ENCODE measurements at places on chromosomes 7 and 10.

DNA sequence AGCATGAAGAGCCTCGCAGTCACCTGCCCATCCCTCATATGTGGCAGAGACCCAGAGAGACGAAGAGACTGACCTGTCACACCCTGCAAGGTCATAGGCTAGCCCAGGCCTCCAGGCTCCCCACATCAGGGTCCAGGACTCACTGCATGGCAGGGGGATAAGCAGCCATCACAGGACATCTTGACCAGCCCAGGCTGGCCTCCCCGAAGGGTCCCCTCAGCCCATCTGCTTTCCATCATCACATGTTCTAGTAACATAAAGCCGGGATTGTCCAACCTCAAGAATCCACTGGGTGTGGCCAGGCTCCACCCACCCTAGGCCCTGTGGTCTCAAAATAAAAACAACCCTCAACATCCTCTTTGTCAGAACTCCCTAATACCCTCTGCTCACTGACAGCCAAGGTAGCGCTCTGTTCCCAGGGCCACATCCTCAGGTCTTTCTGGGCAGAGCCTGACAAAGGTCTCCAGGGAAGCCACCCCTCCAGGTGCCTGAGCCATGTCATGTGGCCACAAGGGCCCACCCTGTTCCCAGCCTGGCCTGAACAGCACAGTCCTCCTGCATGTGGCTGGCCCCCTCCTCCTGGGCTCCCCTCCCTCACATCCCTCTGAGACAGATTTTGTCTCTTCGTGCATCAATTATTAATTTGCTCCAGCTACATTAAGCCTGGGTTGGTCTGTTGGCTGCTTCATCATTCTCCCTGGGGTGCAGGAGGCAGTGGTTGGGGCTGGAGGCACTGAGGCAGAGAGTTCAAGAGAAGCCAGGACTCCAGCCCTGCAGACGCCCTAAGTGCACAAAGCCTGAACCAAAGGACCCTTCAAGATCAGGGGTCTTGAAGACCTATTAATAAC lies 131.8 kb upstream of the UNC5B start:
- peak; percentile 8 for DNase-seq

DNA sequence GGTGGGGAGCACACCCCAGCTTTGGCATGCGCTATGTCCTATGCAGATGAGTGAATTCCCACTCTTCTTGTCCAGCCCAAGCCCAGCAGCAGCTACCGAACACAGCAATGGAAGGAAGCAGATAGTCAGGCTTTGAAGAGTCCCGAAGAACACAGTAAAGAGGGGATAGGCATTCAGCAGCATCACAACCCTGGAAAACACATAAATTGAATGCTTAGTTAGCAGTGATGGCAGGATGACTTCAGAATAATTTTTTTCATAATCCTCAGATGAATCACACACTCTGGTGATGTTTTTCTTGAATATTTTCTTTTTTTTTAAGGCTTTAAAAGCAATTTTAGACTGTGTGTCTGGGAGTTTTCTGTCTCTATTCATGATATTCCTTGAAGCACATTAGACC lies 95.8 kb downstream of the CFAP58 start:
- DNase-seq = no peak

DNA sequence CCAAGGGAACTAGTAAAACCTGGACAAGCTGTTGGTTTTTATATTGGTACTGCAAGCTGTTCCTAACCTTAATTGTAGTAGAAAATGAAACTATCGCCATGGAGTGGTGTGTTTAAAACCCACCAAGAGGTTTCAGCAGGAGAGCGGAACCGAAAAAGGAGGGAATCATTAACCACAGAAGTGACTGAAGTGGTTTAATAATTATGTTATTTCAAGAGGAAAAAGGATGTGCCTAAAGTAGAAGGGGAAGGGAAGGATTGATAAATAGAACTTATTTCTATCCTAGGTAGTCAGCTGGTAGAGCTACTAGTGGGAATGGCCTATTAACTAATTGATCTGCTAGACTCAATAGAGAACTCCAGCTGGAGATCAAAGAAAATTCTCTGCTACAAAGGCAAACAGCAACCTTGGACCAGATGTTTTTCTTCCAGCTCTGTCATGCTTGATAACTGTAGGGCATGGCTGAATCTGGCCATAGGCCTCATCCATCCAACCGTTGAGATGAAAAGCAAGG lies 91.8 kb downstream of the BAMBI start:
- DNase-seq = no peak

GRCh38 chr10:69639291-69640195 lies 9.5 kb downstream of the FAM241B start:
- DNase-seq = peak; percentile 54

DNA sequence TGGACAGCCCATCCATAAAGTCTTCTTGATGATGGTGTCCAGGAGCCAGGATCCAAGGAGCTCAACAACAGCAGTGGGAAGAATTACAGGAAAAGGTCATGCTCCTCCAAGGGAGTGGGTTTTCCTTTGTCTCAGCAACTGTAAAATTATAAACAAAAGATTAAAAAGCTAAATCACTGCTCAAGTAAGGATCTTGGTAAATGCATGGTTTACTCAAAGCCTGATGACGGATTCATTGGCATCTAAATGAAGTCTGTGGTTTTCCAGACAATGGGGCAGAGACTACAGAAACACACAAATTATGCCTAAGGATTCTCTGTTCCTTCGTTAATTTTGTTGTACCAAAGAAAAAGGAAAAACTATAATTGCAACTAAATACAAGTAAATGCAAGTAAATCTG lies 36.4 kb upstream of the DLX6 start:
- no peak for DNase-seq

DNA sequence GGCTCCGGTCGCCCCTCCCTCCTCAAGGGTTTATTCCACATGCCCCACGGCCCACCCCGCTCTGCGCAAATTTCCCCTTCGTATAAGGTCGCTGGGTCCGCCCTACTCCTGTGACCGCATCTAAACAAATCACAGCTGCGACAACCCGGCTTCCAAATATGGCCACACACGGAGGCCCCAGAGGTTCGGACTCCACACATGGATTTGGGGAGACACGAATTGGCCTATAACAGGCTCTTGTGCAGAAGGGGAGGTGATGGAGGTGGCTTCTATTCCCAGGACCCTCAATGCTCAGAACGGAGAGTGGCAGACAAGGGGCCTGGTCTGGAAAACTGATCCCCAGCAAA lies 90.1 kb downstream of the FOXL3 start:
- DNase-seq = no peak

DNA sequence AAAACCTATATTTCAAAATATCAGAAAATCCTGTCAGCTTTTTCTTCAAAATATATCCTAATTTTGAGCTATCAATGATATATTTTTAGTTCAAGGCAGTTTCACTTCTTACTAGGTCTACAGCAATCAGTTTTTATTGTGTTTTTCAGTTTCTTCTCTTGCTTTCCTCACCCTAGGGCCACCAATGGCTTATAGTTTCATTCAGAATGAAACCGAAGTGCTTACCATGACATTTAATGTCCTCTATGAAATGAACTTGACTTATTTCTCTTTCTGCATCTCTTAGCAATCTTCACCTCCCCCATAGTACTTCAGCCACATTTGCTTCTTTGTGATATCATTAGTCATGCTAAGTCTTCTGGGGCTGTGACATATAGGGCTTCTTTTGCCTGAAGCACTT lies 100.3 kb downstream of the ARL5B start:
- no peak for DNase-seq

DNA sequence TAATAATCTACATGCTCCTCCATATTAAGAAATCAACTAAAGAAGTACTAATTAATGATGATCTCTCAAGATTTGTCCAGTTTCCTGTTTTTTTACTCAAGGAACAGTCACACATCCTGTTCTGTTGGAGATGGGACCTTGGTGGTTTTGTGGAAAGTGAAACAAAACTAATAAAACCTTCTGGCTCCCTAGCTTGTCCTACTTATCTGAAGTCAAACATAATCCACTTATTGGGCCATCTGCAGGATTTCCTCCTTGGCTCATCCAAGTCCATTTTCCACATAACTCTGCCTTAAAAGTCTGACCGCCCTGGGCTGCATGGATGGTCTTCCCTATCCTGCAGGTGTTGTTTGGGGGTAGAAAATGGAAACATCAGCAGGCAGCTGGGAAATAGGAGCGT lies 39.4 kb upstream of the TARP start:
- no peak for DNase-seq

GRCh38 chr10:100025576-100025975 lies 15.8 kb upstream of the DNMBP start:
- DNase-seq = no peak

DNA sequence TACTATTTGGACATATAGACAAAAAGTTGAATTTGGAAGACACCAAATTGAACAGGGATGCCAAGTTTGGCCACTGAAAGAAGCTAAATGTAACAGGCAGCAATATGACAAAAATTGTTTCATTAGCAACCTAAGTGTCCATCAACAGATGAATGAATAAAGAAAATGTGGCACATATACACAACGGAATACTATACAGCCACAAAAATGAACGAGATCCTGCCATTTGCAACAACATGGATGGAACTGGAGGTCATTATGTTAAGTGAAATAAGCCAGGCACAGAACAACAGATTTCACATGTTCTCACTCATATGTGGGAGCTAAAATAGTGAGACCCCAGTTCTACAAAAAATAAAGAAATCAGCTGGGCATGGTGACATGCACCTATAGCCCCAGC lies 43.8 kb downstream of the NEBL start:
- no peak for DNase-seq

DNA sequence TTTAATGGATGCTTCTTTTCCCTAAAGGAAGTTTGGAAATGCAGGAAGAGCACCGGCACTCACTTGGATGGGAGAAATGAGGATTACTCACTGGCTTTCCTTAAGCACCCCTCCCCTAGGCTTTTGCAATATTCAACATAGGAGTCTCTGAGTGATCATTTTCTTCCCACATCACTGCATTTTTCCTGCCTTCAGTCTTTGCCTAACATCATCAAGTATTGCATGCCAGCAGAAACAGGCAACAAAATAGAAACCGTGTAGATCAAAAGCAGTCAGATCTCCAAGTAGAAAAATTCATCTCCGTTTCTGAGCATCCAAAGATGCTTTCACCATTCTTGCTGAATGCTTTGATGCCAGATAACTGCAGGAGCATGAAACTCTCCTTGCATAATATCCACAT lies 119.9 kb downstream of the ADCYAP1R1 start:
- DNase-seq = no peak

GRCh38 chr10:3255616-3256015 lies 83.0 kb upstream of the PITRM1 start:
- DNase-seq = no peak

DNA sequence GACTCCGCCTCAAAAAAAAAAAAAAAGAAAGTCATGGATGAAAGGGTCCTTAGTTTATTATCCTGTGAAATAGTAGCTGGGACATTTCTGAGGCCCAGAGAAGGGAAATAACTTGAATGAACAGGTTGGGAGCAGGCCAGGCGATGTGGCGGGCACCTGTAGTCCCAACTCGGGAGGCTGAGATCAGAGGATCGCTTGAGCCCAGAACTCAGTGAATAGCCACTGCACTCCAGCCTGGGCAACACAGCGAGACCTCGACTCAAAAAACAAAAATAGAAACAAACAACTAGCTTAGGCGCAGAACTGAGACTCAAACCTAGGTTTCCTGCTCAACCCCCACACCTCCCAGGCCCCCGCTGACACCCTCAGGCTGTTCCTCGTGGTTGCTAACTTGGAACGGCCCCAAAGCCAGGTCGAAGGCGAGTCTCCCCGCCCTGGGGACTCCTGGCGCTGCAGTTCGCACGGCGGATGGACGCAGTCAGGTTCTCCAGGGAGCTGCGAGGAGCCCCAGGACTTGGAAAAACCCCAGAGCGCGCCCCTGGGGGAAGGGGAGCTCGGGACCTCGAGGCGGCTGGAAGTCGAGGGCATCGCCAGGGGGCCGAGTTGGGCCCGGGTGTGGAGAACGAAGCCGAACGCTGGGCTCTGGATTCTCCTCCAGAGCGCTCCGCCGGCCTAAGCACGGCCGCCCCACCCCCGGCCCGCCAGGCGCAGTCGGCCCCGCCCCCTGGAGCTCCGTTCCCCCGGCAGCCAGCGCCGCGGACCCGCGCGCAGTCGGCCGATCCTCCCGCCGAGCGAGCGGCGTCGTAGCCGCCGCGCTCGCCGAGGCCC lies at the start of gene STOX1:
STOX1 (plus strand) TSS at position 768 of the 828 bp plus-strand sequence. CDS start 93 bp downstream, outside the sequence.
- peak; percentile 58 for DNase-seq

DNA sequence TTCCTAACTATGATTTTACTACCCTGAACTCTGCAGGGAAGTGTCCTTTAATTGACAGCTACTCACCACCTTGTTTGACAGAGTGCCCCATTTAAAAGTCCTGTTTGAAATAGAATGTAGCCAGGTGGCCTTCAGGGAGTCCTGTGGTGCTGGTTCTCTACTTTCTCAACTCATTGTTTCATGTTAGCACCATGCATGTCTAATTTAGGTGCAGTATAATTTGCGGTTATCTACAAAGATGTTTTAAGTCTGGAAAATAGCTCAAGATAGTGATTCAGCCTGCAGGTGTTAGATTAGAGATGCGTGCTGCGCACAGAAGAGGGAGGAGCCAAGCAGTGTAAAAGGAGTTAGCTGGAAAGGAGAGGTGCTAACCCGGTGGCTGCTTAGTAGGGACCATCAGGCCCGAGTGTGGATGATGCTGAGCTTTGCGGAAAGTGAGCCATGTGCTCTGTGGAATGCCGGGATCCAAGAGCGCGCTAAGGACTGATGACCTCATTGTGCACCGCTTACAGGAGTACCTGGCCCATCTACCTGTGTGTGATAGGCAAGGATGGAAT lies 1.2 kb downstream of the CCM2 start:
- DNase-seq = no peak

DNA sequence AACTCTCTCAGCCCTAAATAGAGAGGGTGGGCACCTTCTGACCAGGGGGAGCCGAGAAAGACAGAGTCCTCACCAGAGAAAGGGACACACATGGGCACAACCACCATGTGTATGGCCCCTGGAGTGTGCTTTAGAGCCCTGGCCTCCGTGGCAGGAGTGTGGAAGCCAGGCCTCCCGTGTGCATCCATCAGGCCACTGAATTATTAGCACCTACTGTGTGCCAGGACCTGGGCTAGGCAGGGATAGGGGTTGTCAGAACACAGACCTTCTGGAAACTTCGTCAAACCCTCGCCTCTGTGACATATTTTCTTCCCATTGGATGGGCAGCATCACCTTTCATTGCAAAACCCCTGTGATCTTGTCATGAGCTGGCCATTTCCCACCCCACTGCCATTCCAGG lies 78.5 kb downstream of the ZMIZ1 start:
- DNase-seq = no peak

DNA sequence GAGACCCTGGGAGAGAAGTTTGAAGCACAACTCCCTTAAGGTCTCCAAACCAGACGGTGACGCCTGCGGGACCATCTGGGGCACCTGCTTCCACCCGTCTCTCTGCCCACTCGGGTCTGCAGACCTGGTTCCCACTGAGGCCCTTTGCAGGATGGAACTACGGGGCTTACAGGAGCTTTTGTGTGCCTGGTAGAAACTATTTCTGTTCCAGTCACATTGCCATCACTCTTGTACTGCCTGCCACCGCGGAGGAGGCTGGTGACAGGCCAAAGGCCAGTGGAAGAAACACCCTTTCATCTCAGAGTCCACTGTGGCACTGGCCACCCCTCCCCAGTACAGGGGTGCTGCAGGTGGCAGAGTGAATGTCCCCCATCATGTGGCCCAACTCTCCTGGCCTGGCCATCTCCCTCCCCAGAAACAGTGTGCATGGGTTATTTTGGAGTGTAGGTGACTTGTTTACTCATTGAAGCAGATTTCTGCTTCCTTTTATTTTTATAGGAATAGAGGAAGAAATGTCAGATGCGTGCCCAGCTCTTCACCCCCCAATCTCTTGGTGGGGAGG lies 10.8 kb downstream of the SERPINE1 start:
- no peak for DNase-seq

- no peak for DNase-seq
Measured at GRCh38 chr10:61628875-61629513, 33.7 kb upstream of the CABCOCO1 start.

GRCh38 chr10:84214046-84214572 lies 11.2 kb downstream of the LRIT2 start:
- no peak for DNase-seq

GRCh38 chr10:31133792-31134310 lies 102.2 kb upstream of the ZNF438 start:
- peak; percentile 53 for DNase-seq

Measured in progenitor cell of endocrine pancreas (in vitro differentiated cells).